ENCODE measurements at places on chromosomes 2 and 18. TPM values are rescaled to one million over a fixed set of nuclear protein-coding genes. Genes with fewer than 3 reads are reported as not detected.

Gene PTPRN
- total RNA-seq = 1.2 TPM

Gene RAPGEF4
- 0.59 TPM for total RNA-seq

Gene DNAJC5G
- not detected for total RNA-seq

GRCh38 chr2:56519806-56520205 is 336.0 kb downstream of the CCDC85A start:
- H3K27me3 ChIP-seq = no peaks in the 10 kb centered on the region
- H3K36me3 ChIP-seq = no peaks in the 10 kb centered on the region
- H3K4me1 ChIP-seq = no peaks in the 10 kb centered on the region
- H3K27ac ChIP-seq = no peak overlapping the region
- no peak for DNase-seq
- no peak overlapping the region for H3K4me3 ChIP-seq

Data from osteoblast (primary cell).